Anterior cingulate cortex (tissue), 58 donors: ENCODE measurements at places on chromosomes 6 and 20.

- no peak for DNase-seq
Observed at GRCh38 chr6:149422581-149422980, 22.5 kb downstream of the SUMO4 start.

DNA sequence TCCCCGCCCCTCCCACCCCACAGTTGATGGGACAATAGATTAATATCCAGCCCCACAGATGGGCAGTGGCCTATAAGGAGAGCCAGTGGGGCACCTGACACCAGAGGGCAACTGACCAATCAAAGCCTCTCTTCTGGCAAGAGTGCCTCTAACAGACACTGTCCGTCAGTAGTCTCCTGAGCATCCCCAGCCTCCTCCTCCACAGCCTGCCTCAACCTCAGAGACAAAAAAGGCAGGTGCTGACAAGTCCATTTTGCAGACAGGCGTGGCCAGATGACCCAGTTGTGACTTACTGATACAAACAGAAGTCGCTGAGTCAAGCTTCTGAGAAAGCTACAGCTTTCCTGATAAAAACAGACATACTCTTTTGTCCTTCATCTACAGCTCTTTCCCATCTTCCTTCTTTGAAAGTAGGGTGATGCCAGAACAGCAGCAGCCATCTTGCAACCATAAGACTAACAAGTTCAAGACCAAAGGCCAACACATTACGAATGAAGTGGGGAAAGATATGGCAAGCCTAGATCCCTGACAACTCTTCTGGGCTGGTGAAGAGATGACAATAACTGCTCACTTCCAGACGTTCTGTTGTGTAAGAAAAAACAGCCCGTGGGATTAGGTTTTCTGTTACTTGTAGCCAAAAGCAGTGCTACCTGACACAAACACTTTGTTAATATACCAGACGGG is 12.3 kb downstream of the PPIL1 start:
- DNase-seq, result no peak

DNA sequence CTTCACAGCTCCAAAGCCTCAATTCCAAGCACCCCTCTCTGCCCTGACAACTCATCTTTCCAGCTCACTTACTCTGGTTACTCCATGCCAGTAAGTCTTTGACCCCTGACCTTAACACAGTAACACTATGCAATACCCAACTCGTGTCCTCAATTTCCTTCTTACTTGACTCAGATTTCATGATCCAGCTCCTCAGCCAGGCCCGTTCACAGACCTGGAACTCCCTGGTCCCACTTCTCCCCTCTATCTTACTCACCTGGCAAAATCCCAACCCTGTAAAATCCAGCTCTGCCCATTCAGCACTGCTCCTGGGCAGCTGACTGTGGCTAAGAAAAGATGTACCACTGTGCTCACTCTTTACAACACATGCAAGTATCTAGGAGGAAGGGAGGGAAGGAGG is 7.9 kb downstream of the GNL1 start:
- DNase-seq, result no peak

DNA sequence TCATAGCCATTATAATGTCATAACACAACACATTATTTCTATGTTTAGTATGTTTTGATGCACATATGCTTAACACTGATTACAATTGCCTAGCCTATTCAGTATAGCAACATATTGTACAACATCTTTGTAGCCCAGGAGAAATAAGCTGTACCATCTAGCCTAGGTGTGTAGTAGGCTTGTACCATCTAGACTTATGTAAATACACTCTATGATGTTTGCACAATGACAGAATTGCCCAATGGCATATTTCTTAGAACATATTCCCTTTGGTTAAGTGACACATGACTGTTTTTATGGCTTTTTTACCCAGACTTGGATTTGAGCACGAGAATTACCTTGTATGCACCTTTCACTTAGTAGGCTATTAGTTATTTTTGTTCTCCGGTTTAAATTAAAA is 64.5 kb upstream of the HIVEP1 start:
- no peak for DNase-seq

DNA sequence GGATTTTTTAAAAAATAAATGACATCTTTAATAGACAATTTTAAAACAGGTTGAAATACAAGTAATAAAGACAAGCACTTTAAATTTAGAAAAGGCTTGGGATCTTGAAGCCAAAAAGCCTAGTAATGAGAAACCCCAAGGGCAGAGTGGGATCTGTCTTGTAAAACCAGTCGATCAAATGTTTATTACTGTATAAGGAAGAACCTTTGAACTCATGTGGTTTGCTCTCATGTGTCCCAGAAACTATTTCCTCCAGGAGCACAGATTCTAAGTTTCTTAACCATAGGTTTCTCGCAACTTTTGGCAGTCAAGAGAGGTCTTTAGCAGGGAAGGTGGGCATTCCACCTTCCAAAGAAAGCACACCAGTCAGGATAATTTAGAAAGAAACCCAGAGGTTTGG is 541.7 kb upstream of the BTBD3 start:
- DNase-seq, result no peak

- no peak for DNase-seq
Observed at GRCh38 chr20:38573413-38573812, 7.6 kb upstream of the ADIG start.

DNA sequence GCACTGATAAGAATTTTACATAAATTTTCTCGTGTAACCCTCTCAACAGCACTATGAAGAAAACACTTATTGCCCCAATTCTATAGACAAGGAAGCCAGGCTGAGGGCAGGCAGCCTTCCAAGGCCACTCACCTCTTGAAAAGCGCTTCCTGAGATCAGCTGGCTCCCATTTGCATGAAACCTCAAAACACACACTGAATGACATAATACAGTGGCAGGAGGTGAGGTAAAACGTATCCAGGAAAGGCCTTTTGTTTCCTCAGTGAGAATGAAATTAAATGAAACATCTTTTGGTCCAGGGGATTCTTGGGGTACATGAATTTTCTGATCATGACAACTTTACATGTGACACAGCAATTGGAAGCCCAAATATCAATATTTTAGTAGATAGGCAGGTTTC is 112.5 kb downstream of the WDR27 start:
- DNase-seq, result no peak

DNA sequence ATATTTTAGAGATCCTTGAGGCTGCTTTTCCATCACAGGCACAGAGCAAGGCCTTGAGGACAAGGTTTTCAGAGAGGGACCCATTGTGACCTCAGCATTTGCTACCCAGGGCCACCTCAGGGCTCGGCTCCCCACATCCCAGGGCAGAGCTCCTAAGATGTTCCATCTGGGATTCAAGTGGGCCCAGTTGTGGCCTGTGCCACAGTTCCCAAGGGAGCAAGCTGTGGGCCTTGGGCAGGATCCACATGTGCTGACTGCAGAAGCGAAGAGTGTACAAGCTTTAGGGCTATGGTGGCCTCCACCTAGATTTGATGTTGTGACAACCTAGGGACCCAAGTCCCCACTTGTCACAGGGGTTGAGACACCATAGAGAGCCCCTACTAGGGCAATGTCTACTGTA is 608.1 kb downstream of the HACE1 start:
- DNase-seq, result no peak

- DNase-seq, result no peak
Observed at GRCh38 chr20:38275815-38276550, 15.4 kb upstream of the KIAA1755 start.

DNA sequence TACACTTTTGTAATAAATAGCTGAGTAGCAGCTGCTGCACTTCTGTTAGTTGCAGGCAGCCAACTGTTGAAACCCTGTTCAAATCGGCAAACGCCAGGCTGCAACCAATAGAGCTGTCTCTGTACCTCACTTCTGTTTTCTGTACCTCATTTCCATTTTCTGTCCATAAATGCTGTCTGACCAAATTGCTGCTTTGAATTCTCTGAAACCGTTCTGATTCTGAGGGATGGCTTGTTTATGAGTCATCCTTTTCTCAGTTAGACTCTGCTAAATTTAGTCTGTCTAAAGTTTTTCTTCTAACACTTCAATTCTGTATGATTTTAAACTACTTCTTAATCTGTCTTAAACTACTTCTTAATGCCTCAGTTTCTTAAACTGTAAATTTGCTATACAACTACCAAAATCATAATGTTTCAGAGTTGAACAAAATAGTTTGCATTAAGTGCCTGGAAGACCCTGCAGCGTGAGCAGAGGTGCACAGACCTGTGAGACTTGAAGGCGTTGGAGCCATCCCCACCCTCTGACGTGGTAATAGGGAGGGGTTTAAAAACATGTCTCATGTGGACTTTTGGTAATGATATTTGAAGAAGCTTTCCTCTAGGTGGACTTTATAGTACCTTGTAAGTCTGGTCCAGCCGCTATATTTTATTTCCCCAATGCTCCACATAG is 9.6 kb downstream of the BTNL2 start:
- no peak for DNase-seq

DNA sequence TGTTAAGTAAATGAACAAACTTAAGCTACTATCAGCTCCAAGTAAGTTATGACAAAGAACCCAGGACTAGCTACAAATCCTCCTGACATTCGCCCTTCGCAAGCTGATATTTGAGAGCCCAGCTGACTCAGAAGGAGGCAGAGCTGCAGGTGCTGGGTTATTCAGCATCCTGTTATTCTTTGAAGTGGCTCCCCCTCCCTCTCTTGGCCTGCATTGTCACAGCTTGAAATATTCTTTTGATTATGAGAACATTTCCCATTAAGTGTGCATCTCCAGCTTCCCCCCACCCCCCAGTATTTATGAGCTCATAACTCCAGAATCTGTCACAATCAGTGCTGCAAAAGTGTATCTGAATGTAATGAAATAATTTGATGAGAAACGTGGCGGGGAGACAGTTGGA is 78.8 kb upstream of the RALY start:
- no peak for DNase-seq

DNA sequence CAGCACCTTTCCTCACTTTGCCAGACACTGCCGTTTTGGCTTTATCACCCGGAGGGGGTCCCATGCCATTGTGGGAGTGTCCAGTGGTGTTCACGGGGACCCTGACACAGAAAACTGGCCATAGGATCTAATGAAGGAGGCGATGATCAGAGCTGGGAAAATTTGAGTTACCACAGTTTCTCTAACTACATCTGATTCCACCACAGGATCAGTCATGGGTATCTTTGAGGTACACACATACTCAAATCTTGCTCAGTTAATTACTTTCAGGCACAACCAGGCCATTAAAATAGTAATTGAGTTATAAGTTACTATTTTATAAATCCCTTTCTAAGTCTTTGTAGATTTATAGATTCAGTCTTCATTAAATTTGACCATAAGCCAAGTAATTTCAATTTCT is 215.1 kb downstream of the PRL start:
- no peak for DNase-seq

- DNase-seq, result no peak
Observed at GRCh38 chr20:9518576-9519175, 4.3 kb downstream of the LAMP5 start.

GRCh38 chr6:138690975-138691594 is 82.5 kb upstream of the CCDC28A start:
- DNase-seq, result no peak

DNA sequence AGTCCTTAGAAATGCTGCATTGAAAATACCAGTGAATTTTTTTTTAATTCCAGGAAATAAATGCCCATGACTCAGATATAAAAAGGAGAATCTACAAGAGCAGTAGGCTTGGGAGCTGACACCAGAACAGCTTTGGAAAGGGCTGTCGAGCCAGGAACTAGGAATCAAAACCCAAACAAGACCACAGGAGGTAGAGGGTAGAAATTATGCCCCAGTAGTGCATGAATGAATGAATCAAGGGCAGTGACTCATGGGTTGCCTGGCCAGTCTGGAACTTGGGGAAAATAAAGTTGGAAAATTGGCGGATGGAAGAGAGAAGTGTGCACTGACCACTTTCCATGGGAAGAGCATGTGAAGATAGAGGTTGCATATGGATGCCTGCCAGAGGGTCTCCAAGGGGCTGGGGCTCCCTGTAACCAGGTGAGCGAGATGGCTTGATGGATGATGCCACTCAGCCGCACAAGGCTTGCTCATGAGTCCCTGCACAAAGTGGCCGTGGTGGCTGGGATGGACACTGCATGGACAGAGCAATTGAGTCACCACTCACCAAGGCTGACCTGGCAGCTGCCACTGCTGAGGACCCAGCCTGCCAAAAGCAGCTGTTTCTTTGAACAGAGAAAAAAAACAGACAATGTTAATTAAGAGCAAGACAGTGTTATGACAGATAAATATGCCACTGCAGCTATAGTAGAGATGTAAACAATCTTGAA is 15.2 kb upstream of the MCCD1 start:
- DNase-seq, result no peak

DNA sequence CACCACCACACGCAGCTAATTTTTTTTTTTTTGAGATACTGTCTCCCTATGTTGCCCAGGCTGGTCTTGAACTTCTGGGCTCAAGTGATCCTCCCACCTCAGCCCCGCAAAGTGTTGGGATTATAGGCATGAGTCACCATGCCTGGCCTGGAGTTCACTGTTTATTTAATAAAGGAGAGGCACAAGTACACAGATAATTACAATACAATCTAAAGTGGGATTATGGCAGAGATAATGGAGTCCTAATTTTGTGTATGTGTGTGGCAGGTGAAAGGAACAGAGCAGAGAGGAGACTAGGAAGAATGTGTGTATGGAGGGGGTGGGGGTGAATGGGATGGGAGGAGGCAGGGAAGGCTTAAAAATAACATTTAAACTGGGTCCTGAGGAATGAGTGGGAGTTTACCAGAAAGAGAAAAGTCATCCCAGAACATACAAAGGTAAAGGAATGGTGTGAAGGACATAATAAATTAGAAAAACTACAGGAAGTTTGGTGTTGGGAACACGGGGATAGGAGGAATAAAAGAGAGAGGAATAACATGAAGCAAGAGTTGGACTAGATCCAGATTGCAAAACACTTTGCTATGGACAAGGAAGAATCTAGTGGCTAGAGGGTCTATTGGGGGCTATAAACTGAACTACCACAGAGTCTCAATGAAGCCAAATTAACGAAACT is 4.4 kb downstream of the NCOA5 start:
- no peak for DNase-seq

GRCh38 chr6:121143476-121143875 is 190.8 kb downstream of the TBC1D32 start:
- no peak for DNase-seq

DNA sequence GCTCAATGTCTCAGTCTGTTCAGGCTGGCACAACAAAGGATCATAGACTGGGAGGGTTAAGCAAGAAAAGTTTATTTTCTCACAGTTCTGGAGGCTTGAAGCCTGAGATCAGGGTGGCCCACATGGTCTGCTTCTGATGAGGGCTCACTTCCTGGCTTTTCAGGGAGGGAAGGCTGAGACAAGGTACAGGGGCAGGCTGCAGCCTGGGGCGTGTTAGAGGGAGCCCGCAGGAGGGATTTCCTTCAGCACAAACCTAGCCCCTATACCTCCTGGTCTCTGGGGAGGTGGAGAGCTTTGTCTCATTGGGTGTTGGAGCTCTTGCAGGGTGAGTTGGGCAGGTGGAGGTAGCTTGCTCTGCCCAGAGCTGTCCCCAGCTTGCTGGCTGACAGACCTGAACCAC is 81.1 kb upstream of the GPR6 start:
- no peak for DNase-seq

GRCh38 chr6:125942672-125943527 is 13.7 kb upstream of the HINT3 start:
- no peak for DNase-seq

- no peak for DNase-seq
Observed at GRCh38 chr6:33277663-33278391, 904 bp downstream of the B3GALT4 start.

DNA sequence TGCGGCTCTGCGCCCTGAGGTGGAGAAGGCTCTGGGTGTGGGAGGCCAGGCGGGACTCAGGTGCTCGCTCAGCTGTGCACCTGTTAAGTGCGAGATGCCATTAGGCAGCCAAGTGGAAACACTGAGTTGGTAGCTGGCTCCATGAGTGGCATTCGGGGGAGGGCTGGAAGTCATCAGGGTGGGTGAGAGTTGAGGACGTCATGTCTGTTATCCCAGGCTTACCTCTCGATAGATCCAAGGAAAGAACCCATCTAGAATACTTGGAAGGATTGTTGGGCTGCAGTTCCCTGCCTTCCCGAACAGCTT is 41.3 kb downstream of the TAF8 start:
- DNase-seq, result no peak
